ENCODE measurements at places on chromosomes 1 and 21.
A peak's percentile ranks its signal among the peaks of the same experiment; 100 is the strongest.

DNA sequence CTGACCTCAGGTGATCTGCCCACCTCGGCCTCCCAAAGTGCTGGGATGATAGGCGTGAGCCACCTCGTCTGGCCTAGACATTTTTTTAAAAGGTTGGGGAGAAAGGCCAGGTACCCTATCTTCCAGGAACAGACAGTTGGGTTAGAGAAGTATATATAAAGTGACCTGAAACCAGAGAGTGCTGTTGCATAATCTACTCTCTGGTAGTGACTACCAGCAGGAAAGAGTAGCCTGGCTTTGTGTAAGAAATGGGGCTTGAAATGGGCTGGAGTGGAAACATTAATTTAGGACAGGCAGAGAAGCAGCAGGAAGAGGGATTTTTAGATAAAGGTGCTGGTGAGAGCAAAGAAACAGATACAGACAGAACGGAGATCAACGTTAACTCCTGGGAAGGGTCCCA lies 125.8 kb upstream of the HOOK1 start:
- DNase-seq, result no peak

GRCh38 chr21:45695086-45695485 lies 51.6 kb downstream of the PCBP3 start:
- DNase-seq, result no peak

DNA sequence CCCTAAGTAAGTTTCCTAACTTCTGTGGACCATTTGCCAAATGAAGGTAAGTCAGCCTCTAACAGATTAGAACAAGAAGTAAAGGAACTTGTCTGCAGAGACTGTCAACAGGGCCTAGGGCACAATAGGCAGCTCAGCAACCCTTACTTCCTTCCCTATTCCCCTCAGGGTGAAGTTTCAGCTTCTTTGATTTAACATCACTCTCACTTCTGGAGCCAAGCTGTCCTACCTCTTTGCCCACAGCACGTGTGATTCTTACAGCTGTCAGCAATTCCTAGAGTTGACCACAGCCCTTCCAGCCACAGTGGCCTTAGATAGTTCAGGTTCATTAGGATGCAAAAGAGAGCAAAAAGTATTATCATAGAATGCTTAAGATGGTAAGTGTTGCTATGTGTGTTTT lies 7.6 kb upstream of the EIF4G3 start:
- DNase-seq, result peak; percentile 43

DNA sequence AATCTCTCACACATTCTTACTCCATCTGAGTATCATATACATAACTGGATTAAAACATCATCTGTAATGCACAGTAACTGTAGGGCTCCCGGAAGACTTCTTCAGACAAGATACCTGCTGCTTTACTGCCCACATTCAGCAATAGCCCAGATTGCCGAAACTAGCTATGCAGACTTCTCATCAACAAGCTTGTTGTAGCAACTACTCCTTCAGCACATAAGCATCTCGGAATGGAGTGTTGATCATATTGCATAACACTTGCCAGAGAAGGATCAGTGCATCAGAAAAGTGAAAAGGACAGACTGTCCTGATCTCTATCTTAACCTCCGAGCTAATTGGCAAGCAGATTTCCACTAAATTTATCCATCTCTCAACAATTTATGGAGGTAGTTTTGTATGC lies 354.6 kb upstream of the C1orf87 start:
- no peak for DNase-seq

DNA sequence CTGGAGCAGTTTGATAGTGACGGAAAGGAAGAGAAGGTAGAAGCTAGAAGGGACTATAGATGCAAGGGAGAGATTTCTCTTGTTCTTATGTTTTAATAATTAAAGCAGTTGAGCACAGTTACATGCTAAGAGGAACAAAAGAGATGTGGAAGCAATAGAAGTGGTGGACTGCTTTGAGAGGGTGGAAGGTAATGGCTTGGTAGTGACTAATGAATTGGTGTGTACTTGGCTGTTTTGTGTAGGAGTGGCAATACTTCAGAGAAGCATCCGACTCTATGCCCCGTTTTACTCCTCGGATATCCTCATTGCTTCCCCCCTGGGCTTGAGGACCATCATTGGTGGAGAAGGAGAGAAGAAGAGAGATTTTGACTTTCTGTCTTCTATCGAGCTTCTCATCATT lies 12.8 kb downstream of the UTP25 start:
- DNase-seq, result no peak

GRCh38 chr1:222530852-222531251 lies 17.1 kb downstream of the HHIPL2 start:
- no peak for DNase-seq

- DNase-seq, result no peak
Measured at GRCh38 chr1:92577261-92577895, 90.7 kb upstream of the GFI1 start.

GRCh38 chr1:234600418-234601281 lies 9.3 kb downstream of the IRF2BP2 start:
- peak; percentile 35 for DNase-seq

Measured in GM12865 (cell line).